ENCODE measurements at places on chromosomes 2 and 18.

- no peak for DNase-seq
Observed at GRCh38 chr2:137155356-137156104, 390.2 kb downstream of the THSD7B start.

DNA sequence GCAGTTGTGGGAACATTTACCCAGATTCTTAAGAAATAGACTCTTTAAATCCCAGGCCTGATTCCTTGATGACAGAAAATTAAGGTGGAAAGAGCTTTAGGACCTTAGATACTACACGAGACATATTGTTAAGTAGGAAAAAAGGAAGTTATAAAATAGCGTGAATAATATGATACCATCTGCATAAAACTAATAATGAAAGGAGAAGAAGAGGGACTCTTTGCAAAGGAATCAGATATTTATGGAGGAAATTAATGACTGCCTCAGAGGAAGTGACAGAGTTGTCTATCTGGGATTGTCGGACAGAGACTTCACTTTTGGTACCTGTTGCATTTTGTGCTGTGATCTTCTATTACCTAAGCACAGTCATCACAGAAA, 20.8 kb downstream of the APCDD1 start:
- DNase-seq = no peak

DNA sequence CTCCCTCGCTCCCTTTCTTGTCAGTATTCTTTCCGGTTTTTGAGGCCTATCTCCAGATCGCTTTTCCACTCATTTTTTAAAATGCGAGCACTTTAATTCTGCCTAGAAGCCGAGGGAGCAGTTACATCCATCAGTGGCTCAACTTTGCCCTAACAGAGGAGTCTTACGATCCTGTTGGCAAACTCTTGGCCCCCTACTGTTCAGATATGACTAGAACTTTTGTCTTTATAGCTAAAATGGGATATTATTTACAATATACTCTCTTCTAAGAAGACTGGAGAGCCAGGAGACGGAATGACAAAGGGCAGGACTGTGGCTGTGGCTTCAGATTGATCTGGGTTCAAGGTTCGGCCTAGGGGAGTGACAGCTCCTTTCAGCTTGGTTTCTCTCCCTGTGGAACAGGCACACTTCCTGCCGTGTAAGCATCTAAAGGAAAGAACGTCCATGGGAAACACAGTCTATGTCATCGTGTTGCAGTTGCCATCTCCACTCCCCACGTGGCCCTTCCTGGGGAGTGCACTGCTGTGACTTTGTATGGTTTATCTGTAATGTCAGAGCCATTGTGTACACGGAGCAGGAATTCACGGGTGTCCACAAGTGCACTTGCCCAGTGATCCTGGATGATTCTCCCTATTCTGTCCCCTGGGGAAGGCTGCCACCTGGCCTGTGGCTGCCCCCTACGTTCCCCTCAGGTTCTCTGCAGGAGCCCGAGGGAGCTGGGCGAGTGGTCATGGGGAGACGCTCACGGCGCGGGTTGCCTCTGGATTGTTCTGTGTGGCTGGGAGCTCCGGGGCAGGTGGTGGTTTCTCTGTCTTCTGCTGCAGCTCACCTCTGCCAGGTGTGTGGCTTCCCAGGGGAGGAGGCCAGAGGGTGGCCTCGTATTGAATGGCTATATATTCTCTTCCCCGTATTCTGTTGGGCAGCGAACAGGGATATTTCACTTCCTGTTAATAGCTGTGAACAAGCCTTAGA, 222.0 kb downstream of the LDLRAD4 start:
- DNase-seq = no peak

- DNase-seq = no peak
Observed at GRCh38 chr2:192035731-192036442, 158.8 kb downstream of the TMEFF2 start.

- no peak for DNase-seq
Observed at GRCh38 chr2:37105150-37105549, 20.8 kb downstream of the GPATCH11 start.

GRCh38 chr2:96264656-96265348, 995 bp downstream of the TMEM127 start:
- peak; percentile 70 for DNase-seq

DNA sequence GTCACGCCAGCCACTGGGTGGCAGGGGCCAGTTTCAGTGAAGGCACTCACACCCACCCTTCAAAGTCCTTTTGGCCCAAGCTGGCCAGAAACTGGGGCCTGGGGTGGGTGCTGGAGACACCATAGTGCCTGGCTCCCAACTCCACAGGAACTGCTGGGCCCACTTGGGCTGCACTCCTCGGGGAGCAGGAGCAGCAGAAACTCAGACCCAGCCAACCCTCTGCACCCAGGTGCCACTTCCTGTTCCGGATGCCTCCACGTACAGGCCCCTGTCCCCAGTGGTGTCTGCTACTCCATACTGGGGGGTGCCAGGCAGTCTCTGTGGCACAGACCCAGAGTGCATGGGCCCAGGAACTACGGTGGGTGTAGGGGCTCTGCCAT, 42.5 kb upstream of the ZNF519 start:
- no peak for DNase-seq

DNA sequence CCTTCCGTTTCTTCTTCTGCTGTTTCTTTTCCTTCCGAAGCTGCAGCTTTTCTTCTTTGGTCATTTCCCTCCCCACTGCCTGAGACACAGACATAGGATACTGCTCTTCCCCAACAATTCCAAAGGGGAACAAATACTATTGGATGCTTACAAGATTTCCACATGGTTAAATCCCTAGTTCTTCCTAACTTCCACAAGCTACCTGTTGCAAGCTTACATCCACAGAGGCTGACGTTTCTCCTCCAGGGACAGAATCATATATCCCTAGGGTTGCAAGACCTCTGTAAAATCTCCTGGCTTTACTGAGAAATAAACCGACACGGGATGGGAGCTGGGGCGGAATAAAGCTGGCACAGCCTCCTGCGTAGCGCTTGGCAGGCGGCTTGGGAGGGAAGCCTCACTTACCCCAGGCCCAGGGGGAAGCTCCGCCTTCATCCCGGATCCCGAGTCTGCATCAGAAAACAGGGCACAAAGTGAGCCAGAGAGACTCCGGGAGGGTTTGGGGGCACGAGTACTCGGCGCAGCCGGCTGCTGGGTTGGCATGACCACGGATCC, 590 bp downstream of the EIF2B4 start:
- no peak for DNase-seq

GRCh38 chr18:77101410-77102258, 30.9 kb downstream of the MBP start:
- DNase-seq = peak; percentile 78

- DNase-seq = no peak
Observed at GRCh38 chr2:163157891-163158496, 319.4 kb upstream of the KCNH7 start.

GRCh38 chr2:208541989-208542464, 135.4 kb downstream of the PTH2R start:
- no peak for DNase-seq

DNA sequence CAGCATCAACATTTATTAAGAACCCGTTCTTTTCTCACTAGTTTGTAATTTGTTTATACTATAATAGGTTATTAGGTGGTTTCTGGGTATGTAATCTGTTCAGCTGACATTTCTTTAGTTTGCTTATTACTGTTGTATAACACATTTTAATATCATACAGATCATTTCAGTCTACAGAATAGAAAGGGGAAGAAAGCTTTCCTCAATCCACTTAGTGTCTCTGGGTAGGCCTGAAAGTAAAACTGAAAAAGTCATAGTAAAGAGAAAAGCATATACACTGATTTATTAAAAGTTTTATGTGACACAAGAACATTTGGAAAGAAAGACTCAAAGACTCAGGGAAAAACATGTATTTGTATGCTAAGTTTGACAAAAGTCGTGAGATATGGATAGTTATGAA, 16.8 kb upstream of the KCNJ3 start:
- no peak for DNase-seq

GRCh38 chr2:47528874-47529273, 125.9 kb downstream of the MSH2 start:
- DNase-seq = no peak

- DNase-seq = no peak
Observed at GRCh38 chr18:26655525-26656430, 107.4 kb upstream of the KCTD1 start.

GRCh38 chr18:23970161-23971096, 44.1 kb upstream of the TTC39C start:
- DNase-seq = peak; percentile 87

DNA sequence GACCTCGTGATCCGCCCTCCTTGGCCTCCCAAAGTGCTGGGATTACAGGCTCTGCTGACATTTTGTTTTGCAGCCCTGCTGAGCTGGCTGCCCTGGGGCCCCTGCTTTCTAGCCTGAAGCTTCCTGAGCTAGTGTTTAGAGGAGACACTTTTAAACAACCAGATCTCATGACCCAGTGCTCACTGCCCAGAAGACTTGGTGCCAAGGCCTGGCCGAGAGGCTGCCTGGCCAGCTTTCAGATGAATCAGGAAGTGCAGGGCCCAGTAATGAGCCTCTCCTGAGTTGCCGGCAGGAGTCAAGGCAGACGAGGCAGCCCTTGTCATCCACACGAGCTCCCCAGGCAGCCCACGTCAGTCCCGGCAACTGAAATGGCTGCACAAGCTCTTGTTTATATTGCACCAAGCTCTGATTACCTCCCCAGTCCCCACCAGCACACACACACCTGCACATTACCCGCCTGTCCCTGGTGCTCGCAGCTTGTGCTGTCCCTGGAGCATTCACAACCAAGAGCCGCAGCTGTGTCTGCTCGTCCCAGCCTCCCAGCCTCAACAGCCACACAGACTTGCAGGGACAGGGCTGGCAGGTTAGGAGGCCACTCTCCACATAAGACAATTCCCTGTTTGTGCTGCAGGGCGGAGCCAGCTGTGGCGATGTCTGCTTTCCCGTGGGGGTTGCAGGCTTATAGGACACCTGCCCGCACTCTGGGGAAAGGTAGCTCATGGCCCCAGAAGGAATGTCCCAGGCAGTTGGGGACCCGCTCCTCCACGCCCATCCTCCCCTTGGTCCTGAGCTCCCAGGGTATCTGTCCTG, 331.2 kb upstream of the MYT1L start:
- DNase-seq = no peak

DNA sequence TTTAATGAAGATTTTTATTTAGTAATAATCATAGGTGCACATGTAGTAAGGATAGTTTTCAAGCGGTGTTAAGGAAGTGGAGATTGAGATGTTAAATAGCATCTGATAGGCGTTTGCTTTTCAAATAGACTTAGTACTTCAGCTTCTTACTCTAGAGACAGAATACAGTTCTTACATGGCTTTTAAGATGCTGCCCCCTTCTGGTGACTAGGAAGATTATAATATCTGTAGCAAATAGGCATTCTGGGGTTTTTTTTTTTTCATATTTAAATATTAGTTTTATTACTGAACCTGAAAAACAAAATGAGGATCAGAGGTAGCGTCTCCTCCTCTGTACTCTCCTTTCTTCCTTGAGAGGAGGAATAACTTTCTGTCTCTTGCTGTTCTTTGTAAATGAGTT, 100.2 kb downstream of the AGAP1 start:
- DNase-seq = no peak

DNA sequence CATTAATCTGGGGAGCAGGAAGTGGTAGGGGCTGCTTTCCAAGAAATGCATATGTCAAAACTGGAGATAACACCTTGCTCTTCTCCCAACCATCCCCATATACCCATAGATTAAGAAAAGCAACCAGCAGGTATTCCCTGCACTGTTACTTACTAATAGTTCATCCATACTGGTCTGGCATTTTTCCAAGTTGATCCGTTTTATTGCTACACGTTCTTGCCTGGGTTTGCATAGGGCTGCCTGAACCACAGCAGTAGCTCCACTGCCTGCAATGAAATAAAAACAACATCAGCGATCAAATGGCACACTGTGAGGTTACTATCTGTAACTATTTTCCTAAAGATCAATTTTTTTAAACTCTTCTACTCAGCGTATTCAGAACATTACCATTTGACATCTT, 65.6 kb downstream of the STK39 start:
- no peak for DNase-seq

GRCh38 chr2:9200633-9201015, 6.0 kb upstream of the ASAP2 start:
- no peak for DNase-seq

GRCh38 chr2:200211643-200212042, 94.8 kb upstream of the SPATS2L start:
- no peak for DNase-seq
